Hematopoietic multipotent progenitor cell treated with erythropoietin and hydrocortisone succinate and interleukin-3 and kit ligand, for 15 days (in vitro differentiated cells): ENCODE measurements at places on chromosomes 3 and 15.

DNA sequence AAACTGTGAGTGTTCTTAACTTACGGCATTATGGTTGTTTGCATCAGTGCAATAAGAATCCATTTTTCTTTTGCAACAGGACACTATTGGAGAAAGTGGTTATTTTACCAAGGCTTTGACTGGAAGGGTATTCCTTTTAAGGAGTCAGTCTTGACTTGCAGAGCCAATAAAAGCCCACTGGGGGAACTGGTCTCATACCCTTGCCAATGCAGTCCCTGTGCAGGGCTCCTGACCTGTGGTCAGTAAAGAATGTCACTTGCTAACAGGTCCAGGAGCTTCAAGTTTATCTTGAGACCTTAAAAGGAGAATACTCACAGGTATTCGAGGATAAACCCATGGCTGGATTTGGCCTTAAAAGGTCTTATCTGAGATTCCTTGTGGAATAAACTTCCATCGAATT, 227.8 kb upstream of the GBE1 start:
- no peak for DNase-seq

- peak; percentile 50 for DNase-seq
These were observed 29.5 kb downstream of the LINS1 start for GRCh38 chr15:100572362-100572983.

GRCh38 chr3:153889905-153890334, 231.3 kb upstream of the ARHGEF26 start:
- DNase-seq, result no peak

DNA sequence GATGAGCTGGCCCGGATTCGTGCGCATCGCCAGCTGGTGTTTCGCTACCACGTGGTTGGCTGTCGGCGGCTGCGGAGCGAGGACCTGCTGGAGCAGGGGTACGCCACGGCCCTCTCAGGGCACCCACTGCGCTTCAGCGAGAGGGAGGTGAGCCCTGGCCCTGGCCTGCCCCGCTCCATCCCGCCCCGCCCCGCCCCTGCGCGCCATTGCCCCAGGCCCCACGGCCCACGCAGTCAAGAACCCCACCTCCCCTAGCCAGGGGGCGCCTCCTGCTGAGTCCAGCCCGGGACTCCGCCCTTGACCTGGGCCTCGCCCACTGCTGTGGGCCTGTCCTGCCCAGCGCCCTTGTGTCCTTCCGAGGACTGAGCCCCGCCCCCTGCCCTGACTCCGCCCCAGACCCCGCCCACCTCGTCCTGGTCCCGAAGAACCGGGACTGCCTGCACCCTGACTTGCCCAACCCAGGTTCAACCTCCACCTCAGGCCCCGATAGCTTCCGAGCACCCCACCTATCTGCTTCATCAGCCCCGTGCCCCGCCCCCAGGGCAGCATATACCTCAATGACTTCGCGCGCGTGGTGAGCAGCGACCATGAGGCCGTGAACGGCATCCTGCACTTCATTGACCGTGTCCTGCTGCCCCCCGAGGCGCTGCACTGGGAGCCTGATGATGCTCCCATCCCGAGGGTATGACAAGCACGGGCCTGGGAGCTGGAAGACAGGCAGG, 14.8 kb downstream of the NT5DC2 start:
- DNase-seq, result no peak

GRCh38 chr15:69718916-69719315, 266.3 kb downstream of the RPLP1 start:
- DNase-seq, result no peak

GRCh38 chr3:95750097-95750496, 1064.3 kb upstream of the EPHA6 start:
- DNase-seq, result no peak

GRCh38 chr3:112382543-112383160, 49.7 kb downstream of the CD200 start:
- DNase-seq, result no peak

- DNase-seq, result no peak
These were observed 13.4 kb upstream of the TRAK1 start for GRCh38 chr3:42077785-42078184.
